NCI-H187 (cell line): ENCODE measurements at places on chromosomes 4 and X.

DNA sequence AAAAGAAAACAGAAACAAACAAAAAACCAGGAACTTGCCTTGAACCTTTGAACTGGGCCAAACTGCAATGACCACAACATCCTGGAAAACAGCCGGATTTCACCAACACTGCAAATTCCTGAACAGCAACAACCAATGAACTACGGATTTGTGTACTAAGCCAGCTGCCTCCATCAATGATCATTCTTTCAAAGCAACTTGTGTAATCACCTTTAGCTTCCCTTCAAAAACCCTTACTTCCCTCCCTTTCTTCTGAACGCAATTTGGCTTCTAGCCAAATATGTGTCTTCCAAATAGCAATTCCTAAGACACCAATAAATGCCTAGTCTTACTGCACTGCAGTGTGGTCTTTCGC, 98.5 kb upstream of the FAM47C start:
- DNase-seq, result no peak

DNA sequence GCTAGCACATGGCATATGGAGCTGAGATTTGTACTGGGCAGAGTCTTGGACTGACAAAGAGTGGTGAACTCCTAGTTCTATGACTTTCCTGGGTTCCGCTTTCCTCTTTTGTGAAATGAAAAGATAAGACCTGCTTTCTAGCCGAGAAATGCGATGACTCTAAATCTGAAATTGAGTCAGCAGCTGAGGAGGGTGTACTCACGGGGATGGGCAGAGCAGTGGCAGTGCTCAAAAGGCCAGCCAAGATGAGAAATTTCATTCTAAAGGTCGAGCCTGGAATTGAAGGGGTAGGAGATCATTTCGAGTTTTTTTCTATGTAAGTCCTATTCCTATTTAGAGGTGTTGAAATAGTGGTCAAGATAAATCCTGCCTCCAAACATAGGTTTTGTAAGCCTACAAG, 47.0 kb downstream of the NUDT9 start:
- no peak for DNase-seq

GRCh38 chr4:148054275-148054674, 322.4 kb downstream of the ARHGAP10 start:
- DNase-seq, result no peak

DNA sequence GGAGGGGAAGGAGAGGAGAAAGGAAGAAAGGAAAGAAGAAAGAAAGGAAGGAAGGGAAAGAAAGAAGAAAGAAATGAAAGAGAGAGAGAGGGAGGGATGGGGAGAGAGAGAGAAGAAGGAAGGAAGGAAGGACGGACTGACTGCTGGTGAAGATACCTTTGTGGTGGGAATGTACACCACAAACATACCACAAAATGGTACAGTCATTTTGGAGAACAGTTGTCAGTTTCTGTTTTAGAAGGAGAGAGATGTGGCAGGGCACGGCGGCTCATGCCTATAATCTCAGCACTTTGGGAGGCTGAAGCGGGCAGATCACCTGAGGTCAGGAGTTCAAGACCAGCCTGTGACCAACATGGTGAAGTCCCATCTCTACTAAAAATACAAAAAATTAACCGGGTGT, 40.0 kb upstream of the SHISA3 start:
- no peak for DNase-seq

DNA sequence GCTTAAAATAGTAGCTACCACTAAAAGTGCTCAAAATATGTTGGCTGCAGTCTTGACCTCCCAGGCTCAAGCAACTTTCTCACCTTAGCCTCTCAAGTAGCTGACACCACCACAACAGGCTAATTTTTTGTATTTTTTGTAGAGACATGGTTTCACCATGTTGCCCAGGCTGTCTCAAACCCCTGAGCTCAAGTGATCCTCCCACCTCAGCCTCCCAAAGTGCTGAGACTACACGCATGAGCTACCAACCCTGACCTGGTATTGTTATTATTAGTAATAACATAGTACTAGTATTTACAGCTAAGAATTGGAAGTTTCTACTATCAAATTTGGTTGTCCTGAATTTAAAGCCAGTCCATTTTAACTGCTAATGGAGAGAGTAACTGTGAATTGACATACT, 18.0 kb downstream of the STAP1 start:
- DNase-seq, result no peak

DNA sequence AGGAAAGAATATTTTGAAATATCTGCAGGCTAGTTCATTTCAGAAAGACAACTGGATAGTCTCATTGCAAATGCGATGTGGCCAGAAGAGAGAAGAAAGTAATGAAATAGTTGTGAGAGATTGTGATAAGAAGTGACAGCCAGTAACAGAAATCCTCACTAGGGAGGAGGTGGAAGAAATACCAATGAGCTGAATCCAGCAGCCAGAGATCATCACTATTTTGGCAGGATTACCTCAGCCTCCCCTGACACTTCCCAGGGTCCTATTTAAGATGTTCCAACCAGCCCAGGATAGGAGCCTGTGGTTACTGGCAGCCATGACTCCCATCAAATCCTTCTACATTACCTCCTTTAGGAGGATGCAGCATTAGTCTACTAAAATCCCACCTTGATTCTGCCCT, 76.7 kb upstream of the ARHGAP24 start:
- DNase-seq, result no peak

GRCh38 chr4:146308951-146309350, 94.6 kb downstream of the REELD1 start:
- DNase-seq, result no peak

GRCh38 chr4:152771741-152772533, 7.6 kb downstream of the TIGD4 start:
- no peak for DNase-seq

GRCh38 chr4:117084866-117085701, at the start of gene TRAM1L1:
TRAM1L1 (minus strand) TSS chr4:117085576; CDS start chr4:117085393, 183 bp downstream.
- no peak for DNase-seq

GRCh38 chrX:136608295-136608933, 39.5 kb upstream of the CD40LG start:
- DNase-seq, result no peak

DNA sequence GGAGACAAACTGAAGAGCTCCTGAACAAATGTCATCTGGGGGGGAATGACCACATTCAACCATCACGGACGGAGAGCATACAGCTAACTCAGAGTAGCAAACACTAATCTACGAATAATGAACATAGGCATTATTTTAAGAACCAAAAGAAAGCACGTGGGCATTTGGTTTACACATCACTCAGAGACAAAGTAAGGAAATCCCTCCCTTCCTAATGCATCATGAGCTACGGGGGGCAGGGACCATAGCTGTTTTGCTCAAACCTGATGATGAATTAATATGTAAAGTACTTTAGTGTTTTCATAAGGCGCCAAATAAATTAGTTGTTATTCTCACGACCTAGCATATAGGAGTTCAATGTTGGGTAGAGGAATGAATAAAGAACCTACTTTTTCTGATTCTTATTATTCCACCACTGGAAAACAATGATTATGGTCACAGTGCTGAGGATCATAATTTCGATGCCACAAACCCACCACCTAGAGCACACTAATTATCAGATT, 11.7 kb upstream of the TMEM156 start:
- no peak for DNase-seq

DNA sequence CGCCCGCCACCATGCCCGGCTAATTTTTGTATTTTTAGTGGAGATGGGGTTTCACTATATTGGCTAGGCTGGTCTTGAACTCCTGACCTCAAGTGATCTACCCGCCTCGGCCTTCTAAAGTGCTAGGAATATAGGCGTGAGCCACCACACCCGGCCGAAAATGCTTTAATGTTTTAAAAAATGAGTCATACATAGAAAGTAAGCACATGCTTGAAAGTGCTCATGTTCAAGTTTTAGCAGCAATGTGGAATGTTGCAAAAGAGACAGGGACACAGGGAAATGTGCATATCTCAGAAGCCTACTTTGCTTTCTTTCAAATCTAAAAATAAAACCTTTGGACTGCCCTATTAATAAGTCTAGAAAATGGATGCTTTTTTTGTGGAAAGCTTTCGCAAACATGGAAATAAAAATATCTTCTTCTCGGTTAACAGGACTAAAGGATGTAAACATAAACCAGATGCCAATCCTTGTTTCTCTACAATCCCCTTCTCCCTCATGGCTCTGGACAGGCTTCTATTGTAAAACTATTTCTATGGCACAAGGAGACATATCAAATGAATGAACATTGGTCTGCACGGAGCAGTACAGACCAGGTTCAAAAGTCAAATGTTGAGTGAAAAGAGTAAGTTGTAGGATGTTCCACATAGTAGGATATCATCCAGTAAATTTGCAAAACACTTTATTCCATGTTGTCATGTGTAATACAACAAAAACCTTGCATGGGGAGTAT, 15.0 kb downstream of the MECP2 start:
- no peak for DNase-seq

DNA sequence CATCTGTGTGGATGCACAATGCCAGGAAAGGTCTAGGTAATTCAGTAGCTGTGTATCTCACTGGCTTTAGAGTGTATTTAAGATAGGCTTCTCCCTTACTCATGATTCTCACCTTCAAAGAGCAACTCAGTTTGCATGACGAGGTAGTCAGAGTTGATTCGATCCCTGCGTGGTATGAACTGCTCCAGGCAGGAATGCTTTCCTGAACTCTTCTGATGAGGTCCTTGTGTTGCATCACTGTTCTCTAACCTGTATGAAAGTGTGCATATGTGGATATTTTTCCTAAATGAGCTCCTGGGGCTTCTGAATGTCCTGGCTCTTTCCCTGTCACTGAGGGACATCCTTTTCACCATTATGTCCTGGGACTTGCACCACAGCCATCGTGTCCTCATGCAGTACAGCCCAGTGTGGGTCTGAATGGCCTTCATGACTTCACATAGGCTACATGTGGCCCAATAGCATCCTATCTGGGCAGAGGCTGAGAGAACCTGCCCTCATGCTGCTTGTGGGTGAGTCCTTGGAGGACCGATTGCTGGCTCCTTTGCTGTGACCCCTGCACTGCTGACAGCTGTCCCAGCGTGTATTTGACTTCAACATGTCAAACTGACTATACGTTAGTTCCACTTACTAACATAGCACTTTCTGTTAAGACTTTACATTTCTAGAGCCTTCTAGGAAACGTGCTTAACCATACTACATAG, 65.3 kb upstream of the WDR1 start:
- DNase-seq, result no peak

DNA sequence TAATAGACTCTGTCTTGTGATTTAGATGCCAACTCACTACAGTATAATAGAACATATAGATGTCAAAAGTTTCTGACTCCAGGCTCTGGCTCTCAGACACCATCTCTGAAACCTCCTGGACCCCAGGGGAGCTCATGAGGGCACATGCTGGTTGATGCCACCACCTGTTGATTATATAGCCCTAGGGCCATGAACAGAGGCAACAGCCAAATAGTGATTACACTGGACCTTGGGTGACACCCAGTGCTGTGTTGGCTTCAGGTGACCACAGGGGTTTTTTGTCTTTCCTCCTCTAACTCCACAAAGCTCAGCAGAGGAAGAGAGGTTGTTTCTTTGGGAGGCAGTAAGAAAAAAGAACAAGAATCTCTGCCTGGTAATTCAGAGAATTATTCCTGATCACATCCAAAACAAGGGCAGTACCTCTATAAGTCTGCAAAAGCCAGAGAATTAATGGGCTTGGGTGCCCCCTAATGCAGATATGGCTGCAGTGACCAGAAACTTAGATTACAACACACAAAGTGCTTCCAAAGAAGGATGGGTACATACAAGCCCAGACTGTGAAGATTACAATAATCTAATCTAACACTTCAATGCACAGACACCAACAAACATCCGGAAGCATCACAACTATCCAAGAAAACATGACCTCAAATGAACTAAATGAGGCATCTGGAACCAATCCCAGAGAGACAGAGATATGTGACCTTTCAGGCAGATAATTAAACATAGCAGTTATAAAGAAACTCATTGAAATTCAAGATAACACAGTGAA, 1920.6 kb downstream of the ARAP2 start:
- DNase-seq, result no peak

DNA sequence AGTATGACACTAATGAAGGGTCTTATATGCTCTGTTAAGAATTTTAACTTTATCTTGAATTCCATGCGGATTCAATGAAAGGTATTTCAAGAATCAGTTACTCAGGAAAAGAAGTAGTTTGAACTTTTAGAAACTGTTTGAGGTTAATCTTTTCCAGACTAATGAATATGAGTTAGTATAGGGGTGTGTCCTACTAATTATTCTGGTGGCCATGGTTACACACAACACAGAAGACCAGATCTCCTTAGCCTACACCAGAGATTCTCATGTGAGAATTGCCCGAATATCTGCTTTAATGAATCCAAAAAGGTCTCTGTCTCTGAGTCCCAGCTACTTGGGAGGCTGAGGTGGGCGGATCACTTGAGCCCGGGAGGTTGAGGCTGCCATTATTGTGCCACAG, 100.4 kb downstream of the MMRN1 start:
- no peak for DNase-seq

GRCh38 chr4:145375416-145375815, 106.2 kb upstream of the SMAD1 start:
- no peak for DNase-seq

GRCh38 chr4:138910914-138911336, 104.7 kb upstream of the NOCT start:
- DNase-seq, result peak; percentile 51

DNA sequence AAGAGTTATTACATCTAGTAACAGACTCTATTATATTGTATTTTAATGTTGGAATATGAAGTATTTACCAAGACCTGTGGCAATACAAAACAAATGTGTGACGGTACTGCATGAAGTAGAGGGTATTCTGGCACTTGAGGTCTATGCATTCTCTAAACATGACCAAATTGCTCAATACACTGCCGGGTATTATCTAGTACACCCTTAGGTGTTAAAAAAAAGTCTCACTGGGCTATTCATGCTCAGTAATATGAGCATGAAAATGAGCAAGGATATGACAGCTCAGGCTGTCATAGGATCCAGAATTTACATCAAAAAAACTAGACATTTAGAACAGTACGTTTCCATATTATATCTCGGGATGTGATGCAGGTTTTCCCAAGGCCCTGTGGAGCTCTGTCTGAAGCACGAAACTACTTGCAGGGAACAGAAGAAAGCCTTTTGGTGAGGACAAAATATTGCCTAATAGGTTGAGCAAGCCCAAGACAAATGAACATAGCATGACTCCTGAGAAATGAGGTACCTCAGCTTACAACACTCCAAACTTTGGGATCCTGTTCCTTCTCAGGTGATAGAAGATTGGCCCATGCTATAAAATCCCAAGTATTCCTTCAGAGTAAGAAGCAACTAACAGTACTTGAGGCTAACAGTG, 74.1 kb upstream of the MAOA start:
- no peak for DNase-seq

DNA sequence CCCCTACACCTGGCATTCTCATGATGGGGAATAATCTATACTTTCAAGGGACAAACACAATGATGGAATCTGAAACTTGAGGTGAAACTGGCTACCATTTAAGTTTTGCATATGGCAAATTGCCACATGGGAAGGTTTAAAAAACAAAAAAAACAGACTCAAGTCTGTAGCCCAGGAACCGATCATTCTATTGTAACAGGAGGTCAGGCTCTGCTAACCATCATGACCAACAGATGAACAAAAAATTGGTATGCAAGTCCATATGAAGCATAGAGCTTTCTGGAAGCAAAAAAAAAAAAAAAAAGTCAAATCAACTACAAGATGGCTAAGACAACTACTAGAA, 594.3 kb upstream of the DIPK2B start:
- DNase-seq, result no peak
